ENCODE measurements at places on chromosomes 2 and 18. TPM values are rescaled to one million over a fixed set of nuclear protein-coding genes. Genes with fewer than 3 reads are reported as not detected.

MYCN gene
- total RNA-seq, result 8.7 TPM

DCDC2C gene
- 1.3 TPM for total RNA-seq

DNAH6 gene
- total RNA-seq, result 5.5 TPM

SPP2 gene
- not detected for total RNA-seq

GALNT14 gene
- total RNA-seq, result 4.6 TPM

DNA sequence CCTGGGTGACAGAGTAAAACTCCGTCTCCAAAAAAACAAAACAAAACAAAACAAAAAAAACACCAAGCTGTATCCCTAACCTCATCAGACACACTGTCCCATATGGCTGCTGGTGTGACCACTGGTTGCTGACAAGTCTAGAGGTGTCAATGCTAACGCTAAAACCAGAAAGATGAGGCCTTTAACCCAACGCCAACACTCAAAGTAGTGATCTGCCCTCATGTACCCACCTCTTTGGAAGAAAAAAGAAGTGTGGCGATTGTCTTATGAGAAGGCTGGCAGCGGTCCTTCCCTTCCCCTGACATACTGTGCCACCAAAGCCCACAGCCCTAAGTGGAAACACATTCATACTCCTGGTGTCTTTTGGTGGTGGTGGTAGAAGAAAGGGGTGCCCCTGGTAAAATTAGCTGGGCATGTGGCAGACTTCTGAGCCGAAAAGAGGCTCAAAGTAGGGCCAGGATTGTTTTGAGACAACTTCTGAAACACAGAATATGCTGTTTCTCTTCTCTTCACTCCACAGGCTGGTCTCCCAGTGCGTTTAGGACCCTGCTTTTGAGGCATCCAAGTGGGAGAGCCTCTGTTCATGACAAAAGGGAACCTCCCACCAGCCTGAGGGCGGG, 9.8 kb downstream of the SERTAD2 start:
- DNase-seq, result no peak
- peak overlapping the region; percentile 95 for H3K27ac ChIP-seq
- peaks cover 36% of the 10 kb centered on the region for H3K4me1 ChIP-seq
- no peak overlapping the region for H3K4me3 ChIP-seq
- no peaks in the 10 kb centered on the region for H3K27me3 ChIP-seq
- peaks cover 2% of the 10 kb centered on the region for H3K36me3 ChIP-seq

DNA sequence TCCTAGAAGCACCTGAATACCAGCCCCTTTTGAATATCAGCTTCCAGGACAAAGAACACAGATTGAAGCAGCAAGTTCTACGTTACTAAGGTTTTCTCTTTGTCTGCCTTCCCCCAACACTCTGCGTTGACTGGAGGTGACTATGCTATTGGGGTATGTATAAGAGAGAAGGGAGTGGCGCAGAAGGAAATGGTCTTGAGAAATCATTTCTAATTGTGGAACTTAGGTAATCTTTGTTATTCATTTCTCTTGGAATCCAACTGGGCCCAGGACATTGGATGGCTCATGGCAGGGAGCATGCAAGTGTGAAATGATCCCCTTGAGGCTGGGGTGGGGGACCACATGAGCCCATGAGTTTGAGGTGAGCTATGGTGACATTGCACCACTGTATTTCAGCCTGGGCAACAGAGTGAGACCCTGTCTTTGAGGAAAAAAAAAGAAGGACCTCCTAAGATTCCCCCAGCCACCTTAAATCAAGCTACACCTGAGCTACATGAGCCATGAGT, 29.7 kb downstream of the XDH start:
- H3K27me3 ChIP-seq, result no peaks in the 10 kb centered on the region

DNA sequence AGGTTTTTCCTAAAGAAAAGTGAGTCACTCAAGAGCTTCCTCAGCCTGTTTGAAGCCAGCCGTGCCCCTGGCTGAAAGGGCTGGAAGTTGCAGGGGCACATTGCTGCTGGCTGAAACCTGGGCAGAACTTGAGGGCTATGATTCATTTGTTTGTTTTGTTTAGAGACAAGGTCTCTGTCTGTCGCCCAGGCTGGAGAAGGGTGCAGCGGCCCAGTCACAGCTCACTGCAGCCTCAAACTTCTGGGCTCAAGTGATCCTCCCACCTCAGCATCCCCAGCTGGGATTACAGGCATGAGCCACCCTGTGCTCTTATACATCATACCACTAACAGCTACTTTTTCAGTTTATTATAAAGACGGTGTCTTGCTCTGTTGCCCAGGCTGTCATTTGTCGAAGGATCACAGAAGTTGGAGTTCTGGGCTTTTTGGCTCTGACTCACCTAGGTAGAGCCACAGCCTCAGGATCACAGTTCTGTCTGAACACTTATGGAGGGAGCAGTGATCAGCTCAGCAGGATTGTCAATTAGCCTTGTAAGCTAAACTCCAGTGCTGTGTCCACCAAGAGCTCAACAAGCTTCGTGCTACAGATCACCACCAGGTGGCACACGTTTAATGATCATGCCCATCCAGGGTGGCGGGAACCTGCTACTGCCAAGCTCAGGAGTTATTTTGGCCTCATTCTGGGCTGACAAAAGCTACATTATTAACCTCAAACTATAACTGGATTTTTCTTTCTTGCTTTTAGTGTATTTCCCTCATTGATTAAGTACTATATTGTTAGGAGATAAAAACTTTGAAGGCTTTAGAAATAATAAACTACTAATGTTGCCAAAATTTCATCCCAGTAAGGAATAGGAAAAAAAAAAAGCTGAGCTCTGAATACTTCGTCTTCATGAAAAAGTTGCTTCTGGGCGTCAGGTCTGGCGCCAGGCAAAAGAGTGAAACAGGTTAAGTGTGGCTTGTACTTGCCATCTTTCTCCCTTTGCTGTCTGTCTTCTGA, 57.9 kb downstream of the ARHGEF33 start:
- H3K36me3 ChIP-seq, result no peaks in the 10 kb centered on the region
- no peak overlapping the region for H3K27ac ChIP-seq
- H3K27me3 ChIP-seq, result no peaks in the 10 kb centered on the region
- no peaks in the 10 kb centered on the region for H3K4me1 ChIP-seq

GRCh38 chr2:156944871-156945270, 312.6 kb upstream of the GALNT5 start:
- no peak for DNase-seq
- H3K27ac ChIP-seq, result no peak overlapping the region
- no peaks in the 10 kb centered on the region for H3K36me3 ChIP-seq
- H3K4me3 ChIP-seq, result no peak overlapping the region

- no peak overlapping the region for H3K27ac ChIP-seq
- no peak for DNase-seq
- no peak overlapping the region for H3K4me3 ChIP-seq
- H3K36me3 ChIP-seq, result no peaks in the 10 kb centered on the region
Measured at GRCh38 chr2:126616606-126617069, 39.3 kb upstream of the GYPC start.

DNA sequence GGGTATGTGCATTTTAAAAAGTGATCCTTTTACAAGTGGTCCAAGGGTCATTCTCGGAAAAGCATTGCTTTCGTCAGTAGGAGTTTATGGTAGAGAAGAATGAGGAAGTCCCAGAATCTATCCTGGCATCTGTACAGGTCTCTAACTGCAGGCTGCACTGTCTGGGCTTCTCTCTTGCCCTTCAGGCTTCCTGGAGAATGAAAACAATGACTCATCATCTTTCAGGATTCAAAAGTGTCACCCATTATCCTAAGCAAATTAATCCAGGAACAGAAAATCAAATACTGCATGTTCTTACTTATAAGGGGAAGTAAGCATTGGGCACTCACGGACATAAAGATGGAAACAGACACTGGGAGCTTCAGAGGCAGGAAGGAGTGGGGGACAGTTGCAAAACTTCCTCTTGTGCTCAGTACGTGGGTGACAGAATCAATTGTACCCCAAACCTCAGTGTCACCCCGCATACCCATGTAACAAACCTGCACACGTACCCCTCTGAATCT, 60.2 kb upstream of the TXNDC2 start:
- no peak for DNase-seq
- no peaks in the 10 kb centered on the region for H3K36me3 ChIP-seq
- H3K4me1 ChIP-seq, result no peaks in the 10 kb centered on the region

DNA sequence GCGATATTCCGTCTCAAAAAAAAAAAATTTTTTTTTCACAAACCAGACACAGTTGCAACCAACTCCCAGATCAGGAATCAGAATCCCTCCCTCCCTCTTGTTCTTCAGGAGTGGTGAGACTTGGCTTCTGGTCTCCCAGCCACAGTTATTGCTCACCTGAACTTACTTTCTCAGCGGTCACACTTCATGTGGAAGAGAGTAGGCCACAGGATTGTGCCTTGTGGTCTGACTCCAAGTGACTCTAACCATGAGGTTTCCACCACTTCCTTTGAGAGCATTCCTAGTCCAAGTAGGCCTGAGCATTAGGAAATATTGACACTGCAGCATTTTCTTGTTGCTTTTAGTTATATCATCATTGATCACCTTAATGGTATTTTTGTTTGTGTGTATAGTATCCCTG, 12.1 kb downstream of the FMNL2 start:
- peaks cover 9% of the 10 kb centered on the region for H3K36me3 ChIP-seq
- H3K4me3 ChIP-seq, result no peak overlapping the region
- no peak for DNase-seq
- H3K4me1 ChIP-seq, result peaks cover 5% of the 10 kb centered on the region

GRCh38 chr2:5788447-5788846, 96.3 kb downstream of the SOX11 start:
- H3K27me3 ChIP-seq, result no peaks in the 10 kb centered on the region
- no peaks in the 10 kb centered on the region for H3K36me3 ChIP-seq
- no peak overlapping the region for H3K27ac ChIP-seq
- no peak overlapping the region for H3K4me3 ChIP-seq
- H3K4me1 ChIP-seq, result no peaks in the 10 kb centered on the region

GRCh38 chr2:109059474-109060165, 69.4 kb upstream of the SH3RF3 start:
- peaks cover 28% of the 10 kb centered on the region for H3K4me1 ChIP-seq
- no peak overlapping the region for H3K27ac ChIP-seq
- H3K4me3 ChIP-seq, result no peak overlapping the region
- no peaks in the 10 kb centered on the region for H3K36me3 ChIP-seq
- no peaks in the 10 kb centered on the region for H3K27me3 ChIP-seq

GRCh38 chr2:38066421-38067115, 9.4 kb downstream of the CYP1B1 start:
- H3K36me3 ChIP-seq, result no peaks in the 10 kb centered on the region
- peak overlapping the region; percentile 41 for H3K27ac ChIP-seq
- H3K4me1 ChIP-seq, result no peaks in the 10 kb centered on the region
- no peaks in the 10 kb centered on the region for H3K27me3 ChIP-seq

DNA sequence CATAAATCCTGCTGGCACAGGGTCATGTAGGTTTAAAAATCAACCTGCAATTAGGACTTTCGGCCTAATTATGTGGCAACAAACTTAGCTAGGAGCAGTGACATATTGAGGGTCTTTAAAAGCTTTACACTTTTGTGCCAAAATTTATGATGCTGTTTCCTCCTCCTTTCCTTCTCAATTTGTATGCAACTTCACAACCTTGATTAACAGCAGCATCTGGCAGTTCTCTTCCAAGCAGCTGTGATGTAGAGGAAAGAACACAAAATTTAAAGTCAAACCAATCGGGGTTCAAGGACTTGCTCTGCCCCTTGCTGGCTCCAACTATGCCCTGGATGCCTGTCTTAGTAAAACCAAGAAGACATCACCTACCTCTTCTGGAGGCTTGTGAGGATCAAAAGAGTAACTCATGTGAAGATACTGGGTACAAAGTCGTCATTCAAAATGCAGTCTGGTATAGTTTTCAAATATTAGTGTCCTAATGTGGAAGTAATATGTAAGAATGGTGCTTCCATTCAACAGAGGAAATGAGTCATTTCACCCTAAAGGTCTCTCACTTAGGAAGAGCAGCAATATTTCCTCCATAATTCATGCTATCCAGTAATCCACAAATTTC, 94.7 kb downstream of the ANKRD44 start:
- H3K36me3 ChIP-seq, result no peaks in the 10 kb centered on the region
- H3K4me1 ChIP-seq, result peaks cover 3% of the 10 kb centered on the region
- H3K4me3 ChIP-seq, result no peak overlapping the region
- no peaks in the 10 kb centered on the region for H3K27me3 ChIP-seq
- DNase-seq, result no peak

DNA sequence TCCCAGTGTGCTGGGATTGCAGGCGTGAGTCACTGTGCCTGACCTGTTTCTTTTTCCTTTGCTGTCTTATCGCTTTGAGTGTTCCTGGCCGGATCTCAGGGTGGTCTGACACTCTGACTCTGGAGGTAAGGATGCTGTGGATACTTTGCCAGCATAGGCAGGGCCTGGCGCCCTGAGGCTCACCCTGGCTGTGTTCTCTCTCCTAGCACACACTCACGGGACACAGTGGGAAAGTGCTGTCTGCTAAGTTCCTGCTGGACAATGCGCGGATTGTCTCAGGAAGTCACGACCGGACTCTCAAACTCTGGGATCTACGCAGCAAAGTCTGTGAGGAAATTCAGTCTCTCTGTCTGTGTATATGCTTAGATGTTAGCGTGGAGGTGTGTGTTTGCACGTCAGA, 18.0 kb upstream of the SAG start:
- peaks cover 59% of the 10 kb centered on the region for H3K36me3 ChIP-seq
- no peak overlapping the region for H3K27ac ChIP-seq
- no peak overlapping the region for H3K4me3 ChIP-seq
- H3K4me1 ChIP-seq, result peaks cover 6% of the 10 kb centered on the region

DNA sequence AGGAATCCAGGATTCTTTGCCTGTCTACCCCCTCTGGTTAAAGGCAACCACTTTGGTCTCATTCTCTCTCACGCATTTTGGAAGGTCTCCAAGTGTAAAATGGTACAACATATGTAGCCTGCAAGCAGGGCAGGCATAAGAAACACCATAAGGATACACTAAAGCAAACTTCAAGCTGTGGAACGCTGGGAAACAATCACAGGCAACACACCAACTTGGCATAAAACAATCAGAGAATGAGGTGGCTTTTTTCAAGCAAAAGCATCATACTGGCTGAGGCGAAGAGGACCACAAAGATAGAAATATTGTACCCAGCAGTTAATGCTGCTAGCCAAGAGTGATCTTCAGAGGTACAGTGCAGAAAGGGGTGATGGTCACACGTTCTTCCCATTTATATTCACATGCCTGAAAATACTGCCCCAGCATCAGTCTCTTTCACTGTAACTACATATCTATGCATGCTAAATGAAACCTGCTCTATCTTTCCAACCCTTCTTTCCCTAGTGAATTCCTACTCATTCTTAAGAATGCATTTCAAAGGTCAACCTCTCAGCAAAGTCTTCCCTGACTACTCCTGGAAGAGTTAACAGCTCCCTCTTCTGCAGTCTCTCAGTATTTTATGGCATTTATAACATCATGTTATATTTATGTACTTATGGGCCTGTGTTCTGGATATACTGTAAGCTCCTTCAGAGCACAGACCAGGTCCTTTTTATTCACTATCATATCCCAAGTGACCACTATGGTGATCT, 71.9 kb upstream of the GALNT5 start:
- no peaks in the 10 kb centered on the region for H3K27me3 ChIP-seq
- H3K36me3 ChIP-seq, result no peaks in the 10 kb centered on the region
- H3K4me1 ChIP-seq, result no peaks in the 10 kb centered on the region

GRCh38 chr18:13220361-13220991, 1.9 kb downstream of the LDLRAD4 start:
- peaks cover 38% of the 10 kb centered on the region for H3K4me1 ChIP-seq
- no peak for DNase-seq
- no peak overlapping the region for H3K4me3 ChIP-seq
- no peaks in the 10 kb centered on the region for H3K27me3 ChIP-seq
- H3K27ac ChIP-seq, result no peak overlapping the region

- DNase-seq, result no peak
- peak within 1 kb of the TSS; percentile 25 for H3K27ac ChIP-seq
- H3K4me3 ChIP-seq, result peak within 1 kb of the TSS; percentile 93
- H3K27me3 ChIP-seq, result peaks cover 73% of the 10 kb centered on the region
- no peaks in the 10 kb centered on the region for H3K36me3 ChIP-seq
Measured at GRCh38 chr2:199457147-199458008, at the start of gene SATB2. Gene SATB2 (minus strand): TSS chr2:199457939. CDS start chr2:199456037, 1,902 bp downstream.

GRCh38 chr2:59025157-59025757, 784.1 kb upstream of the FANCL start:
- H3K27ac ChIP-seq, result no peak overlapping the region
- peak; percentile 17 for DNase-seq
- no peaks in the 10 kb centered on the region for H3K36me3 ChIP-seq
- no peaks in the 10 kb centered on the region for H3K27me3 ChIP-seq
- H3K4me3 ChIP-seq, result no peak overlapping the region

Measured in spinal cord (tissue), 10 donors.